Activated T-cell treated with anti-CD3 and anti-CD28 coated beads for 48 hours (primary cell): ENCODE measurements at places on chromosomes 4 and X.

GRCh38 chr4:135383356-135384288 lies 1182.0 kb upstream of the PABPC4L start:
- DNase-seq: no peak

GRCh38 chr4:11402192-11402591 lies 26.5 kb downstream of the HS3ST1 start:
- no peak for DNase-seq

DNA sequence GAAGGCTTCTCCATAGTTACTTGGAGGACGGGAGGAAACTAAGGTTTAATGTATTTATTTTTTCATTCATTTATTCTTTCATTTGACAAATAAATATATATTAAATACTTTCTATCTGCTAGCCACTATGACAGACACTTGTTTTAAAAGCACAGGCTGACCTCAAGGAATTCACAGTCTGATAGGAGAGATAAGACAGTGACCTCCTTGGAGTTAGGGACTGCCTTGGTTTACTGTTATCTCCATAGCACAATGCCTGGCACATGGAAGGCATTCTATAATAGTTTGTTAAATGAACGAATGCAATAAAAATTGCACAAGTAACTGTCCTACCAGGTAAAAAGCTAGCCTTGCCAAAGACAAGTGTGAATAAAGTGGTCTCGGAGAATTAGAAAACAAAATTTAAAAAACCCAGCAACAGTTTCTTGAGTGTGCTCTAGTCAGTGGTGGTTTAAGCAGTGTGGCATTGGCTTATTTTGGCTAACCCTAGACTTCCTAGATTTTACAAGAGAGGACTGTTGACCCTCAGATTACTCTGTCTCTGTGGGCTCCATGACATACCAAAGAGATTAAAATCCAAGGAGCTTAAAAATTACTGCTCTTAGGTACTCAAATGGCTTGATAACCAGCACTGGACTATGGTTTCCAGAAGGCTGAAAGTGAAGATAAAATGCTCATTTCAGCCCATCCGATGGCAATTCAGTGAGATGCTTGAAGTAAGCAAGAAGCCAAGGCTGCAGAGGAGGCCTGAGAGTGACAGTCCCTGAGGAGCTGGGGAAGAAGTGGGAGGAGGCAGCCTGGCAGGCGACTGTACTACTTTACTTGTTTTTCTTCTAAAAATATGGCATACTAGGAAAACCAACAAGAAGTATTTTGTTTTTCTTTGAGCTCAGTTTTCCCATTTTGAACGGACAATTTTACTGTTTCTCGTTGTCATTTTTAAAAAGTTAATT lies 9.6 kb downstream of the AFP start:
- DNase-seq: no peak

DNA sequence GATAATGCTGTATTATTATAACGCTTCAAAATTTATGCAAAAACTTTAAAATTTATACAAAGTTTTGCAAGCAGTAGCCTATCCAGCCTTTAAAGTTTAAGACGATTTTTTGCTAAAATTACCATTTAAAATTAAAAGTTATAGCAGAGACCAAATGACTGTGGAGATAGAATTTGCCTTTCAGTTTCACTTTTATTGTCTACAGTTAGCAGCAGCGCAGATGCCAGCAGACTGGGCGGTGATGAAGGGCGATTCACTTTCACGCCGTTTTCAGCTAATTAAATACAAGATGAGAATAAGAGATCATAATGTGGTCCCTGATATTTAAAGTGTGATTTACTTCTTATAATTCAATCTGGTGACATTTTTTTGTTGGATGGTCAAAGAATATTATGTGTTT lies 1381.5 kb upstream of the ADGRL3 start:
- DNase-seq: no peak

DNA sequence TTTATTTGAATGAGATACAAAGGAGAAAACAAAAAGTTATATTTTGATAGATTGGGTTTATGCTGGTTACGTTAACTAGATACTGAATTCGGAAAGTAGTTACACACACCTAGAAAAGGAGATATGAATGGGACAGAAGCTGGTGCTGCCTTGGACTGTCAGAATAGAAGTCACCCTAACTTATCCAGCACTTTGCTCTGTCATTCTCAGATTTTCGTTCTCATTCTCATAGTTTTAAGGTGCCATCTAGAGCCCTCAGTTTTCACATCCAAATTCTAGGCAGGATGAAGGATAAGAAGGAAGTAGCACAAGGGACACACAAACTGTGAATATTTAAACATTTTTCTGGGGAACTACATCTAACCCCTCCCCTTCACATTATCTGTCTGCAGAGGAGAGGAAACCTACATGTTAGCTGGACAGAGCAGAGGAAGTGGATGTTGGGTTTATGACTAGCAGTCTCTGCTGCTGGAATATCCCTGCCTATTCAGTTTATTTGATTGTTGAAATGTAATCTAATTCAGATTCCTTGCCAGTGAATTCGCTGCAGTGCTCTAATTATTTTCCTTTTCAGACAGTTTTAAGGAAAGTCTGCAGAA lies 521.9 kb downstream of the FAT4 start:
- no peak for DNase-seq

DNA sequence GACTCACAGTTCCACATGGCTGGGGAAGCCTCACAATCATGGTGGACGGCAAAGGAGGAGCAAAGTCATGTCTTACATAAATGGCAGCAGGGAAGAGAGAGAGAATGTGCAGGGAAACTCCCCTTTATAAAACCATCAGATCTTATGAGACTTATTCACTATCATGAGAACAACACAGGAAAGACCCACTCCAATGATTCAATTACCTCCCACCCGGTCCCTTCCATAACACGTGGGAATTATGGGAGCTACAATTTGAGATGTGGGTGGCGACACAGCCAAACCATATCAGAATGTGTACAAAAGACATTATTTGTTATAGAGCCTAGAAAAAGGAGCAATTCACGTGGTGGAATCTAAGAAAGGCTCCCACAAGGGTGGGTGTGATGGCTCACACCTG lies 10.8 kb upstream of the HERC6 start:
- DNase-seq: no peak

DNA sequence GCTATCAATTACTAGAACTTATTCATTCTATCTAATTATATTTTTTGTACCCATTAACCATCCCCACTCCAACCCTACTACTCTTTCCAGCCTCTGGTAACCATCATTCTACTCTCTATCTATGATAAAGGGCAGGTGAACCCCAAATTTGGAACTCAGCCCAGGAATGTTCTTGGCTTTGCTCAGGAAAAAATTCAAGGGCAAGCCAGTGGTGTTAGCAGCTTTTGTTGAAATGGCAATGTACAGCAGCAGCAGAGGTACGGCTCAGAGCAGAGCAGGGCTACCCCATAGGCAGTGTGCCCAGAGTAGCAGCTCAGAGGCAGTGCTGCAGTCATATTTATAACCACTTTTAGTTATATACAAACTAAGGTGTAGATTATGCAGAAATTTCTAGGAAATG lies 138.2 kb downstream of the RNF150 start:
- DNase-seq: no peak
